A673 (cell line): ENCODE measurements at places on chromosomes 2 and 18.

DNA sequence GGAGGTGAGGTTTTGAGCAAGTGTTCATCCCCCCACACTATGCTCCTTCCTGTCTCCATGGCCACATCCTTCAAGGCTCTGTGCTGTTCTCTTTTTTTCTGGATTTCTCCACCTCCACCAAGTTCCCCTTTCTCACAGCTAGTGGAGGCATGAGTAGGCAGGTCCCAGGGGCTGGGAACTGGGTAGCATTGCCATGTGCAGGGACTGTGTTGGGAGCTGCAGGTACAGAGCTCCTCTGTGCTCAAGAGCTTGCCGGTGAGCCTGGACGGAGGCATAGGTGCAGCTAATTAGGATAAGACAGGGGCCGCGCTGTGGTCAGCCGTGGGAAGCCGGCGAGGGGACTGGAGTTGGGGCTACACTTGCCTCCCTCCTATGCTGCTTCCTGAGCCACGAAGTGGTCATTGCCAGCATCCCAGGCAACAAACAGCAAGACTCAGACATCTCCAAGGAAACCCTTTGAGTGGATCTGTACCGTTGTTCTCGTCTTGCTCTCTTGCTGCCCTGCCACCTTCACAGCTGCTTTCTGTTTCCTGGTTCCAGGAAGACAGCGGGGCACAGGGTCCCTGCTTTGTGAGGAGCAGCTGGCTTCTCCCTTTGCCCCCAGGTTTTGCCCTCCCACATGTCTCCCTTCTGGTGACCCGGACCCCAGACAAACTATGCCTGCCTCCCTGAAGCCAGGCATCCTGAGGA, 36.9 kb downstream of the ATOH8 start:
- DNase-seq, result no peak

DNA sequence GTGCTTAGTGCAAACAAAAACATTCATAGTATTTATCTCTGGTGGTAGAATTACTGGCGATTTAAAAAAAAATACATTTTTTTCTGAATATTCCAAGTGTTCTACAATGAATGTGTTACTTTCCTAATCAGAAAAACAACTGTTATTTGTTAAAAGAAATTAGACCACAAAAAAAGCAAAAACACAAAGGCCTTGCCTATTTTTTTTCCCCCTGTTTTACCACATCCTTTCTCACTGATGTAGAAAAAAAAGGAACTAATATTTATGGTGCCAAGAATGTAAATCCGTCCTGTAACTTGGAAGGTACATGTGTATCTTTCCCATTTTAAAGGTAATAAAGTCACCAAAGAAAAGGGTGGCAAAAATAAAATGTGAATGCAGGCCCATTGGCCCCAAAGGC, 28.4 kb upstream of the MGAT4A start:
- DNase-seq, result no peak

DNA sequence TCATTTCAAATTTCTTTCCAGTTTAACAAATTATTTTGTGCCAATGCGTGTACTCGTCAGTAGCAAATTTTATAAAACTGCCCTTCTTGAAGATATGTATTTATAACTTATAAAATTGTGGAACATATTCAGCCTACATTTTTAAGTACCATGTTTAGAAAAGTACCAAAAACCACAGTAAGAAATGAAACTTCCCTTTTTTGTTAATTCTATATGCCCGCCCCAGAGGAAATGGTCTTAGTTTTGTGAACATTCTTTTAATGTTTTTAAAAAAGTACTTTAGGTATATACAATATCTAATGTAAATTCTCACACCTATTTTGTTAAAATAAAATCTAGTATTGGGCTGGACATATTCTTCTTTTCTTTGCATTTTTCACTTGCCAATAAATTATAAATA, 1.2 kb downstream of the UGT1A9 start:
- no peak for DNase-seq

DNA sequence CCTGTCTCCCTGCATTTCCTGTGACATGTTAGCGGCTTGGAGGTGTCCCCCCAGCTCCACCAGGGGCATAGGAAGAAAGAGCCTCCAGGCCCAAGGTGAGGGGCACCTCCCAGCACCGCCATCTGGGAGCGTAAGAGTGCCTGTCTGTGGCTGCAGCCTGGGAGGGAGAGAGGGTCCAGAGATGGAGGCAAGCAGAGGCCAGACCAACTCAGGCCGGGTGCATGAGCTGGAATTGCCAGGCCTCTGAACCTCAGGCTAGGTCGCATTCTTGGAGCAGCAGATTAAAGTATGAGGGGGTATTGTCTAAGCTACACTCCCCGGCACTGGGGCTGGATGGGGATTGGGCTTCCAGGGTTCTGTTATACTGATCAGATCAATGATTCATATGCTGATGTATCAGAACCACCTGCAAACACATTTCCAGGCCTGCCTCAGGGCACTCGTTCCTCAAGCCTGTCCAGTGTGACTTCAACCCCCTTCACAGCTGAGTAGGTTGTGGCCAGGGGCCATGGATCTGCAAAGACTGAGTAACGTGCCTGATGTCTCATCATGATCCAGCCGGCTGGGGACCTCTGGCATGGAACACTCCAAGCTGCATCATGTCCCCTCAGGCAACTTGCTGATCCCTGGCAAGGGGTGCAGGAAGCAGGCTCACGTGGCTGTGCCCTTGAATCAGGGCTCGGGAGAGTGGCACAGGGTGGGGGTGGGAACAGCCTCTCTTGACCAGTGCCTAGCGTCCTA, 73.2 kb downstream of the HS1BP3 start:
- DNase-seq, result no peak

- no peak for DNase-seq
Observed at GRCh38 chr2:223822818-223823217, 14.6 kb downstream of the AP1S3 start.

DNA sequence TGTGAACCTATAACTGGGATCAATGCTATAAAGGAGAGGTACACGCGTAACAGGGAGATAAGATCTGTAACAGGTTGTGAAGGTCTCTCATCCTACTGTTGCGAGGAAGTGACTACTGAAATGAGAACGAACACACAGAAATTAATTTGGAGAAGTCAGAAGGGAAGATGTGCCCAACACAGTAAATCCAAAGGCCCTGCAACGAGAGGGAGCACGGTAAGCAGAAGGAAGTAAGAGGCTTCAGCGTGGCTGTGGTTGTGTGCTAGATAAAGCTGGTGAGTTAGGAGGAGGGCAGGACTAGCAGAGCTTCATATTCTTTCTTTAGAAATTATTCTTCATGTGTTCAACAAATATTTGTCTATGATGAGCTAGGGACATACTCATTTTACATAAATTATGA, 2.5 kb upstream of the ATG16L1 start:
- no peak for DNase-seq

DNA sequence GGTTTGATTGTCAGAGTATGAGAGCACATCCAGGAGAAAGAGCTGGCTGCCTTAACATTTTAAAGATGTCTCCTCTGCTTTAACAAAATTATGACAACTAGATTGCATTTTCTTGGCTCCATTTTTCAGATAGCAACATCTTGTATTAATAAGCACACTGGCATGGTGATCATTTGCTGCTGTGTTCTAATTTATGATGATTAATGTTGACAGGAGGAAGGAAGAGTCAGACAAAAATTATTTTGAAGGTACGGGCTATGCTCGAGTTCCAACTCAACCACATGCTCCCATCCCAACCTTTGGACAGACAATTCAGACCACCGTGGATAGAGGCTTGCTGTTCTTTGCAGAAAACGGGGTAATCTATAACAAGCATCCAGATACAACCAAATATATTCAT, 98.2 kb upstream of the TTC39C start:
- DNase-seq, result no peak

DNA sequence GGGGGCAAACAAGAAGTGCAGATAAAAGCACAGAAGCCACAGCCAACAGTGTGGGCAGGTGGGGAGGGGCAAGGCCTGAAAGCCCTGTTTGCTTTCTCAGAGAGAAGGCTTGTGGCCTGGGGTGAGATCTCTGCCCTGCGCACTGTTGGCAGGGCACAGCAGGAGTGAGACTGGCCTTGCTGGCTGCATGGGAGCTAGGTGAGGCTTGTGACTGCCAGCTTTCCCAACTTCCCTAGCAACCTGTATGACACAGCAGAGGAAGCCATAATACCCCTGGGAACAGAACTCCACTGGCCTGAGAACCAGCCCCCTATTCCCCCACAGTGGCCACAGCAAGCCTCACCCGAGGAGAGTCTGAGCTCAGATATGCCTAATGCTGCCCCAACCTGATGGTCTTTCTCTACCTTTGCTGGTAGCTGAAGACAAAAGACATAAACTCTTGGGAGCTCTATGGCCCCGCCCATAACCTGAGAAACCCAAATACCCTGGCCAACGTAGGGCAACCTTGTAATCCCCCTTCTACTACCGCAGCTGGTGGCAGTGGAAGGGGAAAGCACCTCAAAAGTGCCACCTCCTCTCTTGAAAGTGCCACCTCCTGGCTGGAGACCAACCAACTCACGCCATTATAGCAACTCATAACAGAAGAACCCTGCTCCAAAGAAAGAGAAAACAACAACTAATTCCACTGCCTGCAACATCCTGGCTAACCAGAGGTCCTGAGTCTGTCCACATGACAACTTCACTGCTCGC, 44.4 kb downstream of the LCT start:
- no peak for DNase-seq

DNA sequence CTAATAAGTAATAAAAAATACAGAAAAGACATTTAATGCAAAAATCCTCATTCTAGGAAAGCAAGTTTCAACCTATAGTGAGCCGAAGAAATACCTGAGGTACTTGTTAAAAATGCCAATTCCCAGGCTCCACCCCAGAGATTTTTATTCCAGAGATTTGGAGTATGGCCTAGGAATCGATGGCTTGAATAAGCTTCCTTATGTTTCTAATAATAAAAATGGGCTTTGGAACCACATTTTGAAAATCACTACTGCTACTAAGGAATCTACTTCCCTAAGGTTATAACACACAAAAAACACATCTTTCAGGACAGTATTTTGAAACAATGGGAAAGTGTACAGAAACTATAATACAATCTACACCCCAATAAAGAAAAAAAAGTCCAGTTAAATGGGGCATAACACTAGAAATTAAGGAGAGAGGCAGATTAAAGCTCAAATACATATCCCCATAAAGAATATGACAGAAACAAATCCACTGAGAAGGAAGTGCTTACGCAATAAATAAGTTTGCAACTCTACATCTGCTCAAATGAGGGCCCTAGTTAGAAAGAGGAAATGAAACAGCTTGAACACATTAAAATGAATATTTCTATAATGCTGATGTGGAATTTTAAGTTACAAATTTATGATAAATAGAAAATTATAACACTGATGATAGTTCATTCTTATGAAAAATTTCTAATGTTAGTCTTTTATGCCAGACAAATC, 103.7 kb downstream of the EPB41L3 start:
- peak; percentile 41 for DNase-seq

DNA sequence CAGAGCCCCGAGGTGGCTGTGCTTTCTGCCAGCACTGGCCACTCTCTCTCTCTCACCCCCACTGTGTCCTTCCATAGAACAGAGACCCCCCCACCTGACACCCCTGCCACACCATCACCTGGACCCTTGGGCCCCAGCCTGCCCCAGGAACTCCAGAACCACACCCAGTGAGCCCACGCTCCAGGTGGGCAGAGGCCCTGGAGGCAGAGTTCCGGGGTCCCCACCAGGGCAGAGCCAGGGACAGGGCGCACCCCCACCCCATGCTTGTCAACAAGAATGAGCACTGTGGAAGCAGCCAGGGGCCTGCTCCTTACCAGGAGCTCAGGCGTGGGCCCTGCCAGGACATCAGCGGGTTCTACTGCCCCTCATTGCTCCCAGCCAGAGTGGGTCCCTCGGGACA, 14.6 kb downstream of the PASK start:
- no peak for DNase-seq

- no peak for DNase-seq
Observed at GRCh38 chr2:95303191-95303919, 6.2 kb downstream of the KCNIP3 start.
